Effector CD4-positive, alpha-beta T cell (primary cell): ENCODE measurements at places on chromosomes 6 and 20.
A peak's percentile ranks its signal among the peaks of the same experiment; 100 is the strongest.

GRCh38 chr20:51732096-51732791 lies 35.9 kb downstream of the ATP9A start:
- DNase-seq, result no peak

GRCh38 chr6:24743265-24743943 lies 24.4 kb upstream of the C6orf62 start:
- no peak for DNase-seq

GRCh38 chr6:150925590-150925928 lies 60.1 kb downstream of the MTHFD1L start:
- DNase-seq, result no peak

- DNase-seq, result no peak
These were observed 112.6 kb downstream of the B3GAT2 start for GRCh38 chr6:70844301-70844700.

GRCh38 chr6:80647156-80647555 lies 540.7 kb downstream of the BCKDHB start:
- DNase-seq, result no peak

DNA sequence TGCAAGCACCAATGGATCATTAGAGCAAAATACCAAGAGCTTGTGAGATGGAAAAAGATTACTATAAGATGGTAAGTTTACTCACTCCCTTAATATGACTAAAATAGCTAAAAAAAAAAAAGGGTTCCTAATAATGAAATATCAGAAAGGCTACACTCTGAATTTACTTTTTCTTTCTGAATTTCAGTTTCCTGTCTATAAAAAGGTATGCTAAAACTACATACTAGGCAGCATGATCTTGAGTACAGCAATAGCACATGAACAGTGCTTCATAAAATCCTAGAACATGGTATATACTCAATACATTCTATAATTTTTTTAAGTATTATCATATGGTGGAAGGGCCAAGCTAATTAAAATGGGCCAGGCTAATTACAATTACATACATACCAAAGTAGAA lies 24.0 kb upstream of the FAM135A start:
- DNase-seq, result no peak

DNA sequence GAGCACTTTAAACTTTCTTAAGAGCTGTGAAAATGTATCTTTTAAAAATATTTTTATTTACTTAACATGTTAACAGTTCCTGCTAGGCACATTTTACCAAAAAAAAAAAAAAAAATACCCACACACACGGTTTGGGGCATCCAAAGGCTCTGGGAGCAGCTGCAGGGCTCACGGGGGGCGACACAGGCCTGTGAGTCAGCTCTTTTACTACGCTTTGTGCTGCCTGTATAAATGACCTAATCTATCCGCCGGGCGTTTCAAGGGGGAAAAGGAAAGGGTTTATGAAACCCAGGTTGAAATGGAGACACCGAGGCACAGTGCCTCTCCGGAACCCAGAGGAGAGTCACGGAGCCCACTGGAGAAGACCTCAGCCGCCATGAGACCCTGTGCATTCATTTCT lies 40.4 kb downstream of the DLL1 start:
- DNase-seq, result no peak

DNA sequence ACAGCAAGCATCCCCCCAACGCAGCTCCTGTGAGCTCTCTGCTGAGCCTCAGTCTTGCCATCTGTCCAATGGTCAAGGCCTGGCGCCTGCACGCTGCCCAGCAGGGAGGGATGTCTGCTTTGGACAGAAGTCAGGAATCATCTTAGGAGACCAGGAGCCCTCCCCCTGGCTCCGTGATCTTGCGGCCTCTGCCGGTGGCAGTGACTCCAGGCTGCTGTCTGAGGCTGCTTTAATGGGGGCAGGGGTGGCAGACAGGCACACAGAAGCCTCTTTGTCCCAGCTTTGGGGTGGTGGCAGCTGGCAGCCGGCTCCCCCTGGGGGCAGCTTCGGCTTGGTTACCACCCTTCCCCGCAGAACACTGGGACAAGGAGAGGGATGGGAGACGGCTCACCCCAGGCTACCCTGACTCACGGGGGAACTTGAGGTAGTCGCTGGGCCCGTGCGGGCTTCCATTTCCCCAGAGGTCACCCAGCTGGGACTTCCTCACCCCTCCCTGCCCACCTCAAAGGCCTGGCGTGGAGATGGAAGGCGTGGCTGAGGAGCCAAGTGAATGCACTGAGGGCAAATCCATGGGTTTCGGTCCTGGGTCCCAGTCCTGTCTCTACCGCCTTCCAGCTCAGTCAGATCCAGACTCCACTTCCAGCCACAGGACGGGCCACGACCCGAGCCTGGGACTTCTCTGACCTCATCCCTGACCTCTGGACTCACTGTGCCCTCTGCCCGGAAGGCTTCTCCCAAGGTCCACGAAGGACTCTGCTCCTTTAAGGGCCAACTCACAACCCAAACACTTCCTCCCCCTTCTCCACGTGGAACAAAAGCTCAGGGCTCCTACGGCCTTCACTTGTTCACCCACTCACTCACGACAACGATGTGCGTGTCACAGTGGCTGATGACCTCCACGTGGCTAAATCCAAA lies 14.8 kb downstream of the PEDS1 start:
- no peak for DNase-seq

GRCh38 chr6:12331474-12331873 lies 41.3 kb downstream of the EDN1 start:
- no peak for DNase-seq

DNA sequence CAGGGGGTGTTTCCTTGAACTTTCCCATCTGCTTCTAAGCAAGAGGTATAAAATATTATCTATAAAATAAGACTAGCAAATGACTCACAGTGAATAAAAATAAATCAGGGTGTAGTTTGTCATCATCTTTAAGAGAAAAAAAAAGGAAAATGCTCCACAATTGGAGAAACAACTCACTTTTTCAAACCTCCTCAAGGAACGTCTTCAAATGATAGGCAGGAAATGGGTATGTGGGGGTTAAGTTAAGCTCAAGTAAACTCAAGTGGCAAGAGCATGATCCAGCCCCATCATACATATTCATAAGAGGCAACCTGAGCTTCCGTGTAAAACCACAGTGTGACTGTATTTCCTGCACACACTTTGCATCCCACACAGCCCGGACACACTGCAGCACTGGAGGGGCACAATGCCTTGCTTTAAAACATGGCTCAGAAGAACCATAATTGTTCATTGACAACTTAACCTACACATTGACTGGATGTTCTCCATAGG lies 58.5 kb upstream of the CEP85L start:
- DNase-seq, result peak; percentile 61

- no peak for DNase-seq
These were observed 14.3 kb upstream of the POPDC3 start for GRCh38 chr6:105194106-105194505.

DNA sequence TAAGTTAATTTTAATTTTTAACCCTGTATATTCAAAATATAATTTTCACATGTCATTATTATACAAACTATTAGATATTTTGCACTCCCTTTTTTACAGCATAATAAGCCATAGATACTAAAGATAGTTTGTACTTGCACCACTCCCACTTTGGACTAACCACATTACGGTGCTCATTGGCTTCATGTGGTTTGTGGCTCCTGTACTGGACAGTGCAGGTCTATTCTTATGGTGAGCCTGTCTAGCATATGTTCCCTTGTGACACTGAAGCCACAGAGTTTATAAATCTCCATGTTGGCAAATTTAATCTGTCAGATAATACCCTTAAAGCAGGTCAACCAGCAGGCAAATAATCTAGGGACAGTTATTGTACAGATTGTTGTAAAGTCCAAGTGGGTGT lies 354.4 kb upstream of the KCNQ5 start:
- no peak for DNase-seq

DNA sequence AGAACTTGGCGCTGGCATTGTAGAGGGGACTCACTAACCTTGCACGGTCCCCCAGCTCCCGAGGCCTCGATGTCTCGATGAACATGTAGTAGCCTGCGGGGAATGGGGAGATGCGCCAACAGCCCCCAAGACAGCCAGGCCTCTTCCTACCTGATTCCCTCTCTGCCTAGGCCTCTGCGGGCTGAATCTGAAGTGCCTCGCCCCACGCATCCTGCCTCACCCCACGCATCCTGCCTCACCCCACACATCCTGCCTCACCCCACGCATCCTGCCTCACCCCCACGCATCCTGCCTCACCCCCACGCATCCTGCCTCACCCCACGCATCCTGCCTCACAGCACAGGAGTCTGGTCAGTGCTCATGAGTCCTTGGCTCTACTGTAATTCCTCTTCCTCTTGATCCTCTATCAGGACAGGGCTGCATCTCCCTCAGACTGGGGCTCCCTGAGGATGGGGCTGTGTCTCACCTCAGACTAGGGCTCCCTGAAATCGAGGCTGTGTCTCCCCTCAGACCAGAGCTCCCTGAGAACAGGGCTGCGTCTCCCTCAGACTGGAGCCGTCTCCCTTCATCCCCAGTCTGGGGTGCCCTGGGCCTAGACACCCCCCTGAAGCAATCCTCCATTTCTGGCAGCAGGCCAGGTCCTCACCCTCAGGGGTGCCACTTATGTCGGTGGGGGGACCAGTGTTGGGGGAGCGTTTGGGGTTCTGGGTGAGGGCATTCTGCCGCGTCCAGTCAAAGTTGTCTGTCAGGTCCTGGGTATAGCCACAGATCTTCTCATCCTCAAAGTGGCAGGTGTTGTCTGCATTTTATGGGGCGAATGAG lies 53.6 kb downstream of the MDGA1 start:
- no peak for DNase-seq

GRCh38 chr20:51385646-51386530 lies 156.6 kb downstream of the NFATC2 start:
- DNase-seq, result peak; percentile 21

DNA sequence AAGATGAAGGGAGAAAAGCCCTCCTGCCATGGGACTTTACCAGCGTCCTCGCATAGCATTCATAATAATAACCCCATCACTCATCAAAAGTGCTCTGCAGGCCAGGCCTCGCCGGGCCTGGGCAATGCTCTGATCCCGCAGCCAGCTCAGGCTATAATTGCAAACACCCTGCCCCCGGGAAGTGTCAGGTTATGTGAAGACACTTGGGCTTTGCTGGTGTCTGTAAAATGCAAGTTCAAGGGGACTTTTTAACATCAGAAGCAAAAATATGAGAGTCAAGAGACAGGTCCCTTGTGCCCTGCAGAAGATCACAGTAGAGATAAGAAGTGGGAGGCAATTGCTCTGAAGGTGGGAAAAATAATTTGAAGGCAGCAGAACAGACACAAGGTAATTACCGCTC lies 381.0 kb downstream of the MAFB start:
- DNase-seq, result no peak

GRCh38 chr6:111898452-111898851 lies 25.2 kb upstream of the FYN start:
- DNase-seq, result no peak

GRCh38 chr6:119586250-119586882 lies 236.8 kb upstream of the MAN1A1 start:
- DNase-seq, result no peak

GRCh38 chr6:157223021-157223430 lies 100.3 kb downstream of the TMEM242 start:
- DNase-seq, result no peak

DNA sequence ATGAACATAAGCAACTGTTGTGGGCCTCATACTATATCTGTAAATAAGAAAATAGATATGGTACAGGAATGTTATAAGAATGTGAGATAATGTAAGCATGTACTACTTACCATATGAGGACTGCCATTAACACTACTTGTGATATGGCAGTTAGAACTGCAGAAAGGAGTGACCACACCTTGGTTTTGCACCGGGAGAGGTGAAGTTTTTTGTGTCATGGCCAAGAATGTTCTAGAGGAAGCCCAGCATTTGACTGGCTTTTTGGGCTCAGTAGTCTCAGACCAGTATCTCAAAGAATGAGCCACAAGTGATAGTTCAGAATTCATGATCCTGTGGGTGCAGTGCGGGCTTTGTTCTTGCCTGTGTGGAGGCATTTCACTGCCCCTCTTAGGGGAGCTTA lies 123.5 kb downstream of the CLIC5 start:
- DNase-seq, result no peak

DNA sequence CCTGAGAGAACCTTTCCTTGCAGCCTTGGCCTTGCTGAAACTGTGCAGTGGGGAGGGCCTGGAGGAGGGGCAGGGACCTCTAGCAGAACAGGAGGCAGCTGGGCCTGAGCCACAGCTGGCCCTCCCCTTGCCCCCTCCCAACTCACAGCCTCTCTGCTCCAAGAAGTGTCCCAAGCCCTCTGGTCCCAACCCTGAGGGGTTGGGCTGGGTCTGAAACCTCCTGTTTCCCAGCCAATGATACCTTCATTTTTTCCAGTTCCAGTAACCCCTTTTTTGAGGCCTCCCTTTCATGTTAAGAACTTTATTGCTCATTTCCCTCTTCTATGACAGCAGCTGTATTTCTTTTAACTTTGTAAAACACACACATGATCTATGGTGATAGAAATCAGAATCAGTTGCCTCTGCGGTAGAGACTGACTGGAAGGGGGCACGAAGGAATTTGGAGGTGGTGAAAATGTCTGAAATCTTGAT lies 17.9 kb upstream of the ARMC12 start:
- DNase-seq, result no peak

- DNase-seq, result no peak
These were observed 13.0 kb downstream of the SERPINB6 start for GRCh38 chr6:2958331-2958711.

- no peak for DNase-seq
These were observed 523.8 kb upstream of the FLRT3 start for GRCh38 chr20:14861028-14861699.

GRCh38 chr20:54037525-54037924 lies 32.9 kb downstream of the BCAS1 start:
- DNase-seq, result no peak

- no peak for DNase-seq
These were observed 85.5 kb downstream of the ARID1B start for GRCh38 chr6:156862711-156863110.

DNA sequence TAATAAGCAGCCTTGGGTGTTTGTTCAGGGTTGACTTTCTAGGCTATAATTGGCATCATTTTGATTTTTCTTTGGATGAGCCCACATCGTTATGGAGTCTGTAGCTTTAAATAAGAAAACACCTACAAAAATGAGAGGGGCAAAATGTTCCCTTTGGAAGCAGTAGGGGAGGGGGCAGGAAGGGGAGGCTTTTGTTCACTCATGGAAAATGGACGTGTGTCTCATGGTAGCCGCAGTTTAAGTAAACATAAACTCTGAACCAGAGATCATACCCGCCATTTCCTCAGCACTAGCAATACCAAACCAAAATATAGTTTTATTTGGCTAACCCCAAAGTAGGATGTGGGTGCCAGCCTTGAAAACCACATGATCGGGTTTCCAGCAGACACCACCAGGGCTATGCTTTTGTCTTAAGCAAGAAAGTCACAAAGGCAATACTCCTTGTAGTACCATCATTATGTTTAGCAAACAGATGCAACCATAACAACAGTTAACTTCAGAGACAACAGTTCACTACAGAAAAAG lies 572.5 kb upstream of the JAG1 start:
- no peak for DNase-seq

GRCh38 chr6:136511926-136512325 lies 38.3 kb downstream of the MAP7 start:
- no peak for DNase-seq

- no peak for DNase-seq
These were observed 46.2 kb upstream of the EEF1A1 start for GRCh38 chr6:73566954-73567591.

- DNase-seq, result no peak
These were observed 420.6 kb upstream of the MMS22L start for GRCh38 chr6:97703661-97704060.
